ENCODE measurements at places on chromosomes 1 and 21.

- peak; percentile 42 for DNase-seq
Observed at GRCh38 chr21:36854391-36854790, 112.1 kb downstream of the HLCS start.

- no peak for DNase-seq
Observed at GRCh38 chr1:48831120-48831978, 54.7 kb upstream of the BEND5 start.

- DNase-seq: no peak
Observed at GRCh38 chr1:34843392-34844251, 15.9 kb downstream of the SMIM12 start.

- DNase-seq: no peak
Observed at GRCh38 chr1:109315288-109315687, 8.5 kb upstream of the MYBPHL start.

DNA sequence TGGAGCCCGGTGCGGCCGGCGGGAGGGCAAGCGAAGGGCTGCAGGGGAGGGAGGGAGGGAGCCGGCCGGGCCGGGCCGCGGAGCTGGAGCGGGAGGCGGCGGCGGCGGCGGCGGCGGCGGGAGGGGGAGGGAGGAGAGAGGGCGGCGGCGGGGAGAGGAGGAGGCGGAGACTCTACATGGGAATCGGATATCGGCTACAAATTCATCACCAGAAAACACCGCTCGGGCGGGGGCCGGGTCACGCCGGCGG lies at the start of gene AKT3:
Gene AKT3 (minus strand): TSS at position 42 of the 250 bp plus-strand sequence. CDS start 7,073 bp downstream, outside the sequence.
- DNase-seq: no peak

DNA sequence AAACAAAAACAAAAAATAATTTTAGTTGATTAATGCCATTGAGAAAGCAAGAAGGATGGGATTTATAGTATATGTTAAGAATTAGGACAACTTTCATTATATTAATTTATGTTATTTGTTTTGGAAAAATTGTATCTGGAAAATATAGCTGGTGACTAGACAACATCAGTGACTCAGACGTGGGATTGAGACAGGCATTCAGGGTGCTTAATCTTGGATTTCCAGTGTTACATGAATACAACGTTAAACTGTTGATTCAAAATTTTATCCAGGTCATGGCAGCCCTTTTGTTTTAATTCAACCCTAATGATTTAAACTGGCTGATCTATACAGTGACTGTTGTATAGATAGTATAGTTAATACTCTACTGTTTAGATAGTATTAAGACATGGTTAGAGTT lies 827.1 kb upstream of the B3GALT2 start:
- DNase-seq: no peak

DNA sequence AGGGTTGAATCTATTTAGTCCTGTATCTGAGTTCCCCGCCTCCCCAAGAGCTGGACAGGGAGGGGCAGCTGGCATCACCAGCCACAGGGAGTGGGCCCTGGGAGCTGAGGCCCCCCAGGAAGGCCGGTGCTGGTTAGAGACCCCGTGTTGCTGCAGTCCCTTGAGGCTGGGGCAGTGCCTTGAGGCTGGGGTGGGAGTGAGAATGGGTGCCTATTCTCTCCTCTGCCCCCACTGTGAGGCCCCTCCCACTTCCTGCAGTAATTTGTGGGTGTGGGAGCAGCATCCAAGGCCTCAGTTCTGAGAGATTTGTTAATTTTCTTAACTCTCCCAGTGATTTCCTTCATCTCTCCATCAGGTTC lies 2.5 kb upstream of the TRAPPC3 start:
- DNase-seq: no peak

DNA sequence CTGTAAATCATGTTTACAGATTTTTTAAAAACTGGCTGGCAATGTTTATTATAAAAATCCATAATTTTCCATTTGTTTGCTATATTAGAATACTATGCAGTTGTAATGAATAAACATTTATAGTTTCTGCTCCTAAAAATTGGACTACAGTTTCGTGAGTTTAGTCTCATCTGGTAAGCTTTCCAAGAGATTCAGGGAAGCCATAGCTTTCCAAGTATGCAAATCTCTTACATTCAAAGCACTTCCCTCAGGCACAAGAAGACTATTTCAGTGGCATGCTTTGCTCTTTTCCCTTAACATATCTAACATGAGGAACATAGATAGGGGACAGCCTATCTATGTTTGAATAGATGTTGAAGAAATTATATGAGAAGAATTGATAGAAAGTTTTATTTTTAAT lies 77.2 kb downstream of the ADGRL2 start:
- DNase-seq: no peak

DNA sequence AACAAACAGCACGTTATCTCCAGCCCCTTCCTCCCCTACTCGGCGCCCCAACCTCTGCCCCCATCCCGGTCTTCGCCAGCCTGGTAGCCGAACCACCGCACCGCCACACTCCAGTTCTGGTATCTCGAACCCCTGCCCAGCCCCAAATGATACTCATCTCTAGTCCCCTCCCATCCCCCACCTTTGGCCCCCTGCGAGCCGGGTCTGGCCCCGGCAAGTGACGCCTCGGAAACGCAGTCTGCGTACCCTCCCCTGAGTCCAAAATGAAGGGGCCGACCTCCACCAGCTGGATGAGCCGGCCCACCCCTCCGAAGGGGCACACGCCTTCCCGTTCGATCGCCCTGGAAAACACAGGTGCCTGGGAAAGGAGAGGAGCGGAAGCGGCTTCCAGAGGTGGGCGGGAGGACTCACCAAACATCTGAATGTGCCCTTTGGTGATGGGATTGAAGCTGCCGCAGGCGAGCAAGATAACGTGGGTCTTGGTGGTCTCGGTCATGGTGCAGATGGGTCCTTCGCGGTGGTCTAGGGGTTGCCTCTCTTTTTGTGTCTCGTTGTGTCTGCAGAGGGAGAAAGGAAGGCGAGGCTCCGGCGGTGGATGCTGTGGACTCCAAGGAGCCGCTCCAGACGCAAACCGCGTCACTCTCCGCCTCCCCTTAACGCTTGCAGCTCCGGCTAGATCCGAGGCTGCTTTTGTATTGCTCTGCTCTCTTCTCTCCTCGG lies at the start of gene NMNAT2:
Gene NMNAT2 (minus strand): TSS at position 609 of the 720 bp plus-strand sequence. CDS start 113 bp downstream, at position 496.
- no peak for DNase-seq

GRCh38 chr1:40050863-40051262 lies 10.3 kb downstream of the CAP1 start:
- no peak for DNase-seq

GRCh38 chr1:192581131-192581927 lies 5.8 kb downstream of the RGS1 start:
- no peak for DNase-seq

DNA sequence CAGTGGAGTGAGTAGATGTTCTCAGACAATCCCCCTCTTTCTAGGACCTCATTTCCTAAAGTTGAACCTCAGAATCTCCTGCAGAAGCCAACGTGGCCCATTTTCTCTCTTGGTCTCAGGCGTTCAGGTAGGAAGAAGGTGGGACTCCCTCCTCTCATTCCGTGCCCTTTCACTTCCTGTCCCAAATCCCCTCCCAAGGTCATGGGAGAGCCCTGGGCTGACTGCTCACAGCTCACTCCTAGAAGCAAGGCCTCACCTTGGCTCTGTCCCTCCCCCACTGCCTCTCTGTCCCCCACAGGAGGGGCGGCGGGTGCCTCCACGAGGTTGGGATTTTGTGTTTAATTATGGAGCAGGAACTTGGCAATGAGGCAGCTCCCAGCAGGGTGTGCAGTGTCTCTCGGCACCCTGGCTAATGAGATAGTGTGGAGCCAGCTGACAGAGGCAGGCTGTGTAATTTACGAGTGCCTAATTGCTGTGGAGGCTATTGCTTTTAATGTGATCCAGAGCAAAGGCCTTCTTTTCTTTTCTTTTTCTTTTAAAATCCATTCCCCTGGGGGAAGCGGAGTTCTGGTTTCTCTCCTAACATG lies 9.1 kb upstream of the CDK18 start:
- no peak for DNase-seq

GRCh38 chr21:35106246-35106835 lies 57.2 kb upstream of the RUNX1 start:
- no peak for DNase-seq

DNA sequence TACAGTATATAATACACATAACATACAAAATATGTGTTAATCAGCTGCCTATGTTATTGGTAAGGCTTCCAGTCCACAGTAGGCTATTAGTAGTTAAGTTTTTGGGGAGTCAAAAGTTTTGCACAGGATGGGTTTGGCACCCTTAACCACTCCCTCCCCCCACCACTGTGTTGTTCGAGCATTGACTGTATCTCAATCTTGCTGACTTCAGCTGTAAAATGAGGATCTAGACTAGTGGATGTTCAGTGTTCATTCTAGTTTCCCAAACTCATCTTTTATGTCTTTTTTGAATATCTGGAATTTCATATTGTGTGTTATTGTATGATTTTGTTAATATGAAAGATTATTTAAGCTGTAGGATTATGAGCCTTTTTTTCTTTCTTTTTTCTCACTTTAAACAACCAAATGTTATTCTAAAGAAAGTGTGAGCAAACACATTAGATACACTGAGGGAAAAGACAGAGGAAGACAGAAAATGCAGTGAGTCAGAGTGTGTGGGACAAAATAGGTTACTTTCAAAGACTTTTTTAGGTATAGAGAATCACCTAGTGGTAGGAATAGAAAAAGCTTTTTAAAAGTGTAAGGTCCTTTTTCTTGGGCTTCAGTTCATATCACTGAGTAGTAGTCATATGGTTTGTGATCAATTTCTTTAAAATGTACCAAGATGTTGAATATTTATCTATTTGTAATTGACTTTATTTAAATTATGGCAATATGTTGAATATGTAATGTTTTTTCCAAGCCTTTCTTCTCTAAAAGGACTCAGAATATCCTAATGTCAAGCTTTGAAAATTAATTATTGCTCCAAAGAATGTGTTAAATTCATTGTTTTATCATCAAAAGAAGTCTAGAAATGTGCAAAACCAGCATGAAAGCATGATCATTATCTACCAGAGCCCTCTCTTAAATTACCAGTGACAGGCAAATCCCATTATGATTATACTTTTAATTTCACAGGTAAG lies 17.9 kb upstream of the CENPF start:
- DNase-seq: no peak

GRCh38 chr1:25167269-25168192 lies 64.8 kb downstream of the SYF2 start:
- DNase-seq: no peak

DNA sequence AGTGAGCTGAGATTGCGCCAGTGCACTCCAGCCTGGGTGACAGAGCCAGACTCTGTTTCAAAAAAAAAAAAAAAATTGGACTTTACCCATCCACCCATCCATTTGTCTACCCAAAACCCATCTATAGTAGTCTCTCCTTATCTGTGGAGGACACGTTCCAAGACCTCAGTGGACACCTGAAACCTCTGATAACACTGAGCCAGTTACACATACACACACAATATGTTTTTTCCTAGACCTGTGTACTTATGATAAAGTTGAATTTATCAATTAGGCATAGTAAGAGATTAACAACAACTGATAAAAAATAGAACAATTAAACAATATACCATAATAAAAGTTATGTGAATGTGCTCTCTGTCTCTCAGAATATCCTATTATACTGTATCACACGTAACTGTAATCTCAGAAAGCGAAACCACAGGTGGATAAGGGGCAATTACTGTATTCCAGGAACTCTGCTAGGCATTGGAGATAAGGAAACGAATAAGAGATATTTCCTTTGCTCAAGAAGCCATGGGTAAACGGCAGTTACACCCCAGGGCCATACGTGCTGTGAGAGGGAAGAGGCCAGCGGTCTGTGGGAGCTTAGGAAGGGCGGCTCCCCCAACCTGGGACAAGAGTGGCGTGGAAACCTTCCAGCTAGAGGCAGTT lies 84.2 kb upstream of the DISP3 start:
- DNase-seq: no peak

- DNase-seq: no peak
Observed at GRCh38 chr1:109821221-109821669, 57.5 kb upstream of the EPS8L3 start.

GRCh38 chr1:95451054-95451453 lies 217.0 kb downstream of the RWDD3 start:
- no peak for DNase-seq

GRCh38 chr1:204834752-204835151 lies 35.9 kb upstream of the NFASC start:
- DNase-seq: no peak

GRCh38 chr21:40842197-40842552 lies 4.8 kb downstream of the DSCAM start:
- DNase-seq: no peak

GRCh38 chr1:226784081-226785049 lies 45.3 kb upstream of the ITPKB start:
- DNase-seq: no peak

- no peak for DNase-seq
Observed at GRCh38 chr1:145879775-145880174, 5.9 kb downstream of the ANKRD35 start.

- no peak for DNase-seq
Observed at GRCh38 chr21:30515681-30516080, 13.7 kb upstream of the KRTAP19-5 start.

DNA sequence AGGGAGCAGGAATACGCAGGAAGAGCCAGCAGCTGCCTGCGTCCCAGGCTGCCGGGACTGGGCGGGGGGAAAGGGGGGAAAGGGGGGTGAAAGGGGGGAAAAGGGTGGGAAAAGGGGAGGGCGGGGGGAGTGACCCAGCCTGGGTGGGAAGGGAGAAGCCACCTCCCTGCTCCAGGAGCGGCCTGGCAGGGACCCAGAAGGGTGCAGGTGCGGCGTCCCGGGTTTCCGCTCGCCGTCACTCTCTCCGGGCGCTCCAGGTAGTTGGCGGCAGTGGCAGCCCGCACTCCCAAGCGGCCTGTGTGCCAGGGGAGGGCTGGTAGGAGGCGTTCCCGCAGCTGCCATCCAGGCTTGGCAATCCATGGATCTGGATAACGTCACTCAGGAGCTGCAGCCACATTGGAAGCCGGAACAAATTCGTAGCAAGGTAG lies 141.0 kb upstream of the NGF start:
- DNase-seq: no peak

- no peak for DNase-seq
Observed at GRCh38 chr1:244046907-244047611, 4.0 kb upstream of the ZBTB18 start.

DNA sequence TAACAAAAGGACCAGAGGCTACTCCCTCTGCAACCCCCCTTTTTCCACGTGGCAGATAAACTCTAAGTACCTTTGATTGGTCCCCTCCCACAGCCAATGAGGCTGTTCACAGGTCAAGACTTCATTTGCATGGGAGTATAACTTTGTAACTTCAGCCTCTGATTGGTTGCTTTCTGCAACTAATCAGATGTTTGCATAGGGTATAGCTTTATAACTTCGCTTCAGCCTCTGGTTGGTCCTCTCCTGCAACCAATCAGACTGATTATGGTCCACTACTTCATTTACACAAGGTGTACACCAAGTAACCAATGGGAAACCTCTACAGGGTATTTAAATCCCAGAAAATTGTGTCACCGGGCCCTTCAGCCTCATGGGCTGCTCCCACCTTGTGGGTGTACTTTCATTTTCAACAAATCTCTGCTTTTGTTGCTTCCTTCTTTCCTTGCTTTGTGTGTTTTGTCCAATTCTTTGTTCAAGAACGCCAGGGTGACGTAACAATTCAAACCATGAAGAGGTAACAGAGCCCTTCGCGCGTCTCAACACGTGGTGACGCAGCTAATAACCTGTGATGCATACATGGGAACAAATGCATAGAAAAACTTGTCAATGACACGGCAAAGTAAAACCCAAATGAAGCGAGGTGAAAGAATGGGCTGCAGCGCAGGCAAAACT lies 47.2 kb downstream of the VPS26C start:
- no peak for DNase-seq

- no peak for DNase-seq
Observed at GRCh38 chr1:154851392-154852177, 18.5 kb downstream of the KCNN3 start.

Data from right renal pelvis (tissue), 4 donors.